ENCODE measurements at places on chromosomes 4 and X.

- DNase-seq: no peak
Measured at GRCh38 chrX:102694749-102695148, 17.5 kb upstream of the GPRASP2 start.

- peak; percentile 9 for DNase-seq
Measured at GRCh38 chr4:145679991-145680455, at the start of gene C4orf51. C4orf51 (plus strand) TSS chr4:145680146; CDS start chr4:145680204, 58 bp downstream.

DNA sequence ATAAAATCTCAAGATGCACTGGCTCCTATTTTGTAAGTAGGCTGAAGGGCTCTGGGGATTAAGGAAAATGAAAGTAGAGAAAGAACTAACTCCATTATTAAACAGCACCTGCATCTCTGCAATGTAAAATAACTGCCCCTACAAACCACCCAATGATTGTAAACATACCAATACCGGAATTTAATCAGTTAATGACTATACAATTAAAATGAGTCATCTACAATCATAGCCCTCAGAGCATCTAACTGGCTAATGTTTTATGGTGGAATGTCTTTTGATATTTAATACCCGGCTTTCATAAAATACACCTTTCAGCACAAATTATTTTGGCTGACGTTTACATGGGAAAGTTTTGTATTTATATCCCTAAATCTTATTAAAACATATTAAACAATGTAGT, 142.3 kb downstream of the PAPSS1 start:
- DNase-seq: no peak

DNA sequence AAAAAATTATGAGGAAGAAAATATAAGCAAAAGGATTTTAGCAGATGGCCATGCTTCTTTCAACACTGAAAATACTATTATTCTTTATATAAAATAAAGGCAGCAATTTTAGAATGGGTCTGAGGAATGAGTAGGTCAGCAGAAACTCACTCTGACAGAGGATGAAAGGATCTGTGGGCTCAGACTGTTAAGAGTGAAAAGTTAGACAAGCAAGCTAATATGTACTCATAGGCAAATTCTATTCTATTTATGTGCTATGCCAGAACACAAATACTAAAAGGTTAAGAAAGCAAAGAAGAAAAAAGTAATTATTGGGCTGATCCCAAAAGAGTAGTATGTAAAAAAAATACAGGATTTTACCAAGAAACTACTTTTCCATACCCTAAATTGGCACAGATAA, 13.9 kb downstream of the LCORL start:
- DNase-seq: no peak

Data from AG04449 (cell line).